ENCODE measurements at places on chromosomes 12 and 14.

DNA sequence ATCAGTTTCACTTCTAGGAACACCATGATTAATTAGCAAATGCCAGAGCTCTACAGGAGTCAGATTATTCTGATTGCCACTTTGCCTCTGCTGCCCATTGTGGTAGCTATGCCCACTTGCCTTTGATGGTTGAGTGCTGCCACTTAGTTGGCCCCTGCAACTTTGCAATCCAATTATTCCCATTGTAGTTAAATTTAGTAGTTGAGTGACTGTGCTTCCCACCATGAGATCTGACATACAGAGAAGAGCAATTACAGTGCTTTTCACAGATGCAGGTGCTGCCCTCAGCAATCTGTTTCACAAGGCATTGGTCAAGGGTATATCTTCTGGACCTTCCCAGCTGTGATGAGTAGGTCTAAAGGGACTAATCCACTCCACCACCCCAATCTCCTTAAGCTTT lies 468.4 kb upstream of the RGS6 start:
- DNase-seq, result no peak

DNA sequence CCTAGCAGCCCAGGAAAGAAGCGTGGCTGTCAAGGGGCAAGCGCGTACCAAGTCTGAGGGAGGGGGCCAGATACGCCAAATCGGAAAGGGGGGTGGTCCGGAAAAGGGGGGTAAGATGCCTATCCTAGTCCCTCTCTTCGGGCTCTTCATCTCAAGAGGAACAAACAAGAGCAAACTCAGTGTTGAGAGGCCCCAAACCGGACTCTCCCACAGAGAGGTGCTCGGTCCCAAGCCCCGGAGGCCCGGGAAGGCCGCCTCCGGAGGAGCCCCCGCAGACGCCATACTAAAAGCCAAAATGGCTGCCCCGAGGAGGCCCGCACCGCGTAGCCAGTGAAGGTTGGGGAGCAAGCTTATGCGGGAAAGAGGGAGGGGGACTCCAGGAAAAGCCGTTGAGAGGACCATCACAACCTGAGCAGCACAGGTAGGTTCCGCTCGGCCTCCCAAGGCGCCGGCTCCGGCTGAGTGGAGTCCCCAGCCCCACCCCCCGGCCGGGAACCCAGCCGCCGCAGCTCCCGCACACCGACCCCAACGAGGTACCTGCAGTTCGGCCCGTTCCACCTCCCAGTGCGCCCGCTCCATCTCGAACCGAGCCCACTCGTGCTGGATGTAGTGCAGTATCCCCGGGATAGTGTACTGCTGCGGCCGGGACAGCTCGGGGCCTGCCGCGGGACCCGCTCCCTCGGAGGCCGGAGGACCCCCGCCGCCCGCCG lies at the start of gene AP4S1:
Gene AP4S1 (plus strand): TSS at position 283 of the 710 bp plus-strand sequence. CDS start 40,548 bp downstream, outside the sequence.
- peak; percentile 30 for DNase-seq

GRCh38 chr14:85974602-85975001 lies 444.7 kb downstream of the FLRT2 start:
- DNase-seq, result no peak

GRCh38 chr12:26678697-26679660 lies 154.0 kb downstream of the ITPR2 start:
- no peak for DNase-seq

DNA sequence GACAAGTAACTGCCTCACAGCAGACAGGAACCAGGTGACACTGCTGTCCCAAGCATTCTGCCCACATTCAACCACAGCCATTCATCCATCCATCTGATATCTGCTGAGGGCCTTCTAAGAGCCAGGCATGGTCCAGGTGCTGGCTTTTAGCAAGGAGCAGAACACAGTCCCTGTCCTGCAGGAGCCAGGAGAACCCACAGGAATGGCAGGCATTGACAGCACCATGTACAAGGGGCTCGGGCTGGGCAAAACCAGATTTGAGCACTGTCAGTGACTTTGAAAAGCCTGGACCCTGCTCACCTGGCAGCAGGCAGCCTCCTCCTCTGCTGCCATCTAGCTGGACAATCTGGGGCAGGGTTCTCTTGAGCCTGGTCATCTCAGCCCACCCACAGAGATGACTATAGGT lies 137.0 kb downstream of the ZFP36L1 start:
- no peak for DNase-seq

DNA sequence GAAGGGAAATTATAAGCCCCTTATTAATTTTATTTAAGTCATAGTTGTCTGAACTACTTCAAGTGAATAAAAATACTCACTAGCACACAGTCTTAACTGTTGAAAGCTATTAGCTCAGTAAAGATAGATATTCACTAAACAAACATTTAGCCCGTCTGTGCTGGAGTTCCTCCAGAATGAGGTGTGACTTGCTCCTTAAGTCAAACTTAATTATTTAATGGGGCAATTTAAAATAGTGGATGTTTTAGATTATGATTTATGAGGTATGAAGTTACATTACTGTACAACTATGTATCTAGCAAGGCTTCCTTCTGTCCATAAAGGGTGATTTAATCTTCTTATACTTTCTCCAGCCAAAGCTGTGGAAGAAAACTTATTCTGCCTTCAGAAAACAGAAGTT lies 414.0 kb upstream of the FLRT2 start:
- DNase-seq, result no peak

- DNase-seq, result no peak
Measured at GRCh38 chr12:106147956-106148355, 9.2 kb upstream of the NUAK1 start.

DNA sequence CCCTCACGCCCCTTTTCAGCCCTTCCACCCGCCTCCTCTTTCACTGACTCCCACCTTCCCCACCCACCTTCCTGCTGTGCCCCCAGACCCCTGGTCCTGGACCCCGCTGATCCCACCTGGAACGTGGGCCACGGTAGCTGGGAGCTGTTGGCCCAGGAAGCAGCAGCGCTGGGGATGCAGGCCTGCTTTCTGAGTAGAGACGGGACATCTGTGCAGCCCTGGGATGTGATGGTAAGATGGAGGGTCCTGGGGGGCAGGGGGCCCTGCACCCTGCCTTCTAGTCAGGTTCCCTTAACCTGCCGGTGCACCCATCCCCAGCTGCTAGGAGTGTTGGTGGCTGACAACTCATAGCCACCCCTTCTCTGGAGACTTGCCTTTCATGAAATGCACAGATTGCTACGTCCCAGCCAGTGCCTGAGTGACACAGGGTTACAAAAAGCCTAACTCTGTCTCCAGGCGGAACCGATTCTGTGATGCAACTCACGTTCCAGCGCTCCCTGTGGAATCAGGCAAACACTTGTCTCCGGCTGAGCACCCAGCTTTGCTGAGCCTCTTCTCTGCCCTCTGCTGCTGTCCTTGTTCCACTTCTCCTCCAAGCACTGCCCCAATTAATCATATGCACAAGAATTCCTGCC lies 15.0 kb upstream of the OAS2 start:
- no peak for DNase-seq

- no peak for DNase-seq
Measured at GRCh38 chr14:67461341-67461985, 27.1 kb downstream of the TMEM229B start.

GRCh38 chr14:63544591-63545299 lies 1.6 kb upstream of the PPP2R5E start:
- no peak for DNase-seq

GRCh38 chr12:47078733-47079467 lies 521 bp upstream of the PCED1B start:
- DNase-seq, result no peak

DNA sequence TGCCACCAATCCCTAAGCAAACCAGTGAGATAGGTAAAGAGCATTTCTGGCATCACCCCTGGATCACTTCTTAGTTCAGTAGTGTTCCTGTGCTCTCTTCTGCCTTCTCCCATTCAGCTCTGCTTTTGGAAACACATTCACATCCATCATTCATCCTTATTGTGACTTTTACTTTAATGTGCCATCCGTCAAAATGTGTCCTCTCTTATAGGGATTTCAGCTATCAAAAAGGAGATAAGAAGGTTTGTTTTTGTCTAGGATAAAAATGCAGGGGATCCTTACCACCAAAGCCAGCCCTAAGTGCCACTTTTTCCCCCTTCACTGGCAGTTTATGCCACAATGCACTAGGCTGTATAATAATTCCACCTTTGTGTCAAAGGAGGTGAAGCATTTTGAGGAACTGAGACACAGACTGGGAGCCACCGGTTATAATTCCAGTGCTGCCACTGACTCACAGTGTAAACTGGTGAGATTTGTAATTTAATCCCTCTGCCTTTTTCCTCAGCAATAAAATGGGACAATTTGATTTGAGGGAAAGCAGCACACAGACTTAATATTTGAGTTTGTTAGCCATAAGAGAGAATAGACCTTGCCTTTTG lies 158.6 kb downstream of the PAX9 start:
- no peak for DNase-seq

DNA sequence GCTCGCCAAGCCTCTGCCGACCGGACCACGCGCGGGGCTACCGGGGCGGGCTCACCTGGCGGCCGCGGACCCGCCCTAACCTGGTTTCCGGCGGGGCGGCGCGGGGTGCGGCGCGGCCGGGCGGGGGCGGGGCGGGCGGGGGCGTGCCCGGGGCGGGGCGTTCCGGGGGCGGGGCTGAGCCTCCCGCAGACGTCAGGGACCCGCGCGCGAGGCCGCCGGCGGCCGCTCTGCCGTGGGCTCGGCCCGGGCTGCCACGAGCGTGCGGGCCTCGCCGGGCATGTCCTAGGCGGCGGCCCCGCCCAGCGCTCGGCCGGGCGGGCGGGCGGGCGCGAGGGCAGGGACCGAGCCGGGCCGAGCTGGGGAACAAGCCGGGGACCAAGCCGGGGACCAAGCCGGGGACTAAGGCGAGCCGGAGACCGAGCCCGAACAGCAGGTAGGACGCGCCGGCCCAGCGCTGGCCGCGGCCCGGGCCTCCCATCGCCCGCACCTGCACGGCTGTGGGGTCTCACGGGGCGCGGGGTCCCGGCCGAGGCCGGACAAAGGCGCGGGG lies at the start of gene CEP170B:
Gene CEP170B (plus strand): TSS at position 188 of the 550 bp plus-strand sequence. CDS start 3,183 bp downstream, outside the sequence.
- no peak for DNase-seq

- no peak for DNase-seq
Measured at GRCh38 chr12:1277905-1278304, 286.9 kb downstream of the ERC1 start.

- DNase-seq, result no peak
Measured at GRCh38 chr14:88856786-88857366, 32.4 kb downstream of the TTC8 start.

- no peak for DNase-seq
Measured at GRCh38 chr12:78240827-78241226, 410.1 kb downstream of the NAV3 start.

GRCh38 chr12:51183816-51184215 lies 10.9 kb upstream of the TFCP2 start:
- DNase-seq, result no peak

GRCh38 chr14:22547313-22547947 lies 41.6 kb downstream of the DAD1 start:
- no peak for DNase-seq

DNA sequence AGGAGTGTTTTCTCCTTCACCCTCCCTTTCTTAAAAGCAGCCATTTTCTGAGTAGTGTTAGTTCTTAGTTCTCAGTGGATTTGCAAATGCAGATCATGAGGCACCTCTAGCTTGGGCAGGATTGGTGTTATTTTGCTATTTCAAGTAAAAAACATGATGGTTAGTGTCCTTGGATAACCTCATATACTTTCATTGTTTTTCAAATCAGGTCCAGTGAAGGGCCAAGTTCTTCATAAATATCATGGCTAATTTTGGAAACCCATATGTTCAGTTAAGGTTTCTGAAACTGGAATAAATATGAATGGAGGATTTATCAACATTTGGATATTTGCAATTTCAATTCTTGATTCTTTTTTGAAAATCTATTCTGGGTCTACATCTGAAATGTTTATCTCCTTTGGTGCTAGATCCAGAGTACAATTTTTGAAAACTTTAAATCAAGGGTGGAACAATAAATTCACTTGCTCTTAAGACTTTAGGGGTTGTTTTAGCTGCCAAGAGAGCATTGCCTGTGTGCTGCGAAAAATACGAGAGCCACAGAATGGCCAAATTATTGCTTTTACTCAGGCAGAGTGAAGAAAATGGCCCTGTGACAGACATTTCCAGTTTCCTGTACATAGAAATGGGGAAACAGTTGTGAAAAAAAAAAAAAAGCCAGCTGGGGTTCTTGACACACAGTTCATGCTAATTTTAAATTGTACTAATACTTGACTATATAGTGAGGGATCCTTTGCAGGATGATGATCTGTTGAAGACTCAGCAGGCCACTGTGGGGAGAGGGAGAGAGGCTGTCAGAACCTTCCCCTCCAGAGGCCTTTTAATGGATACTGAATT lies 104.6 kb downstream of the BICD1 start:
- no peak for DNase-seq

DNA sequence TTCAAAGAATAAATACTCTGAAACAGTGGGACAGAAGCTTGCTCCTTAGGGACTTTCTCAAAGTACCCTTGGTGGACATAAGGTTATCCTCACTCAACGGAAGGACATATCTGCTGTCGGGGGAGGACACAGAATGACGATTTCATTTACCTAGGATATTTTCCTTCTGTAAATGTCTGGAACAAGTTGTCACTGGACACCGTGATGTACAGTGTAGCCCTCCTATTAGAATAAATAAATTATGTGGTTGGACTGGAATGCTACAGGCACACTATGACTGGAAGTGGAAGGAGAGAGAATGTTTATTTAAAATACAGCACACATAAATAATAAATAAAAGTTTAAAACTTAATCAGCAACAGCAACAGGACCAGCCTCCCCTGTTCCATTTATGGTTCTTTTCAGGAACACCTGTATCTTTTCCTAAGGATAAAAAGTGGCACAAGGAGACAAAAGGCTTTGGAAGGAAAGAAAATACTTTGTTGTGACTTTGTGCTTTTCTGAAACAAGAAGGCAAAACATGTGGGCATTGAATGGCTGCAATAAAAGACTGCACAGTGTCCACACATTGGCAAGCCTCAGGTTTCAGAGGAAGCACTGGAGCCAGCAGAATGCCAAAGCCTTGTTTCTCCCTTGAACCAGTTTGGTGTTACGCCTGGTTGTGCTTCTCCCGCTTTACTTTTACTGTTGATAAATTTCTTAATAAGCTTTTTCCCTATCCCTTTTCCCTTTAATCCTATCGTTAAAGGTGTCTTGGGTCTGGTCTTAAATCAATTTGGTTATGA lies 36.8 kb downstream of the FGD4 start:
- DNase-seq, result no peak

- no peak for DNase-seq
Measured at GRCh38 chr12:121766290-121767039, 27.0 kb downstream of the RHOF start.

DNA sequence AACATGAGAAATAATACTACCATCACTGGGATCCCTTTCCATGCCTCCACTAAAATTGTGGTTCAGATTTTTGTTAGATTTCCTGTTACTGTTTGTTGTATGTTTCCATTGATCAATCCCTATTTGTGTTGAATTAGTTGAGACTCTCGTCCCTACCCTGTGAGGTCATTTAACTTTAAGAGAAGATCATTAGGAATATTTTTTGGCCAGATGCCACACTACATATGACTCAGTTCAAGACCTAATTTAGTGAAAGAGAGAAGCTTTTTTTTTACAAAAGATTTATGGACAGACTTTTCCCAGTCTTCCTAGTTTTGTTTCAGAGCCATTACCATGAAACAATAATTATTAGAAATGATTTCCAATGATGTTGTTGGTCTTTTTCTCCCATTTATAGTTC lies 35.5 kb downstream of the CPSF6 start:
- no peak for DNase-seq

- DNase-seq, result no peak
Measured at GRCh38 chr12:131856366-131857097, 28.3 kb downstream of the MMP17 start.

GRCh38 chr14:77031759-77032490 lies 3.4 kb upstream of the IRF2BPL start:
- no peak for DNase-seq
